ENCODE measurements at places on chromosomes 2 and 18.

GRCh38 chr2:75465317-75465984 lies 95.3 kb downstream of the EVA1A start:
- peak; percentile 13 for DNase-seq

DNA sequence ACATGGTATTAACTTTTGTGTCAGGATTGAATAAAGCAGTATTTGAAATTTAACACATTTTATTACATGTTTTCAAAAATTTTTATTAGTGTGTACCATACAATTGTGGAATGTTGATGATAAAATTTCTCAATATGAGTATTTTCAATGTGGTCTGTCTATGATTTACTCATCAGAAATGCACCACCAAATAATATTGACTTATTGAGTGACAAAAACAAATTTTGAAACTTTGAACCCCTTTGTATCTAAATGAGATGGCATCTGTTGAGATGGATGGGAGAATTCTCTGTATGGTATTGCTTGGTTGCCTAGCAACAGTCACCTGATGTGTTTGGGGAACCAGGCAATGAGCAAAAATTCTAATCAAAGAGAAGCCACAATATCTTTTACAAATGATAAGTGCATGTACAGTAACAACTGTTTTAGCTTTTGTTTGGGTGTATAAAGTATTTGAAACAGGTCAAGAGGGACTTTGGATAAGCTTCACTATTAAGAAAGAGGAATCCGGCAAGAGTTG lies 400.1 kb downstream of the CCDC85A start:
- DNase-seq, result no peak

- no peak for DNase-seq
Measured at GRCh38 chr18:53843113-53843760, 381.2 kb downstream of the MBD2 start.

DNA sequence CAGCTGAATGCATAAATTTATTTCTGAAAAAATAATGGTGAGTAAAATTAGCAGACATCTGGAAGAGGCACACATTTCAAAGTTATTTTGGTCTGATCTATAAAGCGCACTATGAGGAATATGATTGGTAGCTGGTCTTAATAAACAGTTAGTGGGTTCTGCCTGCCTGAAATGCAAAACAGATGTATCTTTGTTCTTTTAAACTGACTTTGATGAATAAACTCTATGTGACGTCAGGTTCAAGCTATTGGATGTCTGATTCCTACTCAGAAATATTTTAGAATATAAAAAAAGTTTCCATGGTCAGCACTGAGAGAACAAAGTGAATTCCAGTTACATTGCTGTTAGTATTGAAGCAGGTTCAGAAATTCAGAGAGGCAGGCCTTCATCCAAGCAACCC lies 136.4 kb downstream of the TPGS2 start:
- peak; percentile 93 for DNase-seq

- peak; percentile 59 for DNase-seq
Measured at GRCh38 chr2:158013891-158014290, 87.8 kb upstream of the UPP2 start.

DNA sequence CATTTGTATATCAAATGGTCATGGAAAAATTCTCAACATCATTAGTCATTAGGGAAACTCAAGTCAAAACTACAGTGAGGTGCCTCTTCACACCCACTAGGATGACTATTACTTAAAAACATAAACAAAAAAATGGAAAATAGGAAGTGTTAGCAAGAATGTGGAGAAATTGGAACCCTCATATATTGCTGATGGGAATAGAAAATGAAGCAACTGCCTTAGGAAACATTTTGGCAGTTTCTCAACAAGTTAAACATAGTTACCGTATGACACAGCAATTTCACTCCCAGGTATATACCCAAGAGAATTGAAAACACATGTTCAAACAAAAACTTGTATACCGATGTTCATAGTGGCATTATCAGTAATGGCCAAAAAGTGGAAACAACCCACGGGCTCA lies 18.1 kb upstream of the CYP26B1 start:
- no peak for DNase-seq

Data from skin of body (tissue), 3 donors.